ENCODE measurements at places on chromosomes 7 and 10. TPM values are rescaled to one million over a fixed set of nuclear protein-coding genes. Genes with fewer than 3 reads are reported as not detected.

AKR1C2 gene
- total RNA-seq, result 0.33 TPM

MYOZ1 gene
- total RNA-seq, result not detected

GRCh38 chr7:46886669-46887374, 695.1 kb downstream of the TNS3 start:
- no peak for DNase-seq

GRCh38 chr7:103116991-103117390, 31.9 kb downstream of the NAPEPLD start:
- no peak for DNase-seq

ANXA8L1 gene
- total RNA-seq, result 0.26 TPM

DNA sequence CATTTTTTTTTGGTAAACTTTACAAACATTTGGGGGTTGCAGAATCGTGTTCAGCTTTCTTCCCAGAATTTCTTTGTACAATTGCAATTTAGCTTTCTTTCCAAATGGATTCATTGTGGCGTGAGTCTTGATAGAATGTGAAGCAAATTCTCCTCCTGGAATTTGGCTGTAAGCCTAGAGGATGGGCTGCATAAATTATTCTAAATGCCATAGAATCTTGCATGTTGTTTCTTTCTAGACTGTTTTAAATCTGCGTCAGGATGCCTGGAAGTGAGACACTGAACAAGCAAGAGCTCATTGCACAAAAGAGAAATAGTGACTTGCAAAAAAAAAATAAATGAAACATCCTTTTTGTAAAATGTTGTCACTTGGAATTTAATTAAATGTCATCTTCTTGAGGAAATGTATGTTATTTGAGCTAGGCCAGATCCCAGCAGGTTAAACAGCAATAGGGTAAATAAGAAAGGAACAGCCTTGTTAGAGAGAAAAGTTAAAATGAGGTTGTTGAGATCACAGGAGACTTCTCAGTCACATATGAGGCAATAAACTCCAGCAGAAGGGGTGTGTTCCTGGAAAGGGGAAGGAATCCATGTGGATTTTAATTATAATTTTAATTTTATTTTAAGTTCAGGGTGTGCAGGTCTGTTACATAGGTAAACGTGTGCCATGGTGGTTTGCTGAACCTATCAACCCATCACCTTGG, 483.0 kb downstream of the PLXDC2 start:
- no peak for DNase-seq

GRCh38 chr7:121546632-121547543, 150.8 kb upstream of the FAM3C start:
- DNase-seq, result no peak

DNA sequence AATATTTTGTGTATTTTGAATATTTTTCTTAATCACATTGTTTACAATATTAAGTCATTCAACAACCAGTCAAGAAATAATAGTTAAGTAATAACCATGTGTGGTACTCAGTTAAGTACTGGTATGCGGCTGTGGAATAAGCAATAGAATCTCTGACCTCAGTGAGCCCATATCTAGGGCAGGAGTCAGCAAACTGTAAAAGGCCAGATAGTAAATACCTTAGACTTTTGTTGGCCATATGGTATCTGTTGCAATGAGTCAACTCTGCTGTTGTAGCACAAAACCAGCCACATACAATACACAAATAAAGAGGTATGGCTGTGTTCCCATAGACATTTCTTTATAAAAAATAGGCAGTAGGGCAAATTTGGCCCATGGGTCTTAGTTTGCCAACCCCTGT, 311.6 kb upstream of the SEMA3A start:
- no peak for DNase-seq

DNA sequence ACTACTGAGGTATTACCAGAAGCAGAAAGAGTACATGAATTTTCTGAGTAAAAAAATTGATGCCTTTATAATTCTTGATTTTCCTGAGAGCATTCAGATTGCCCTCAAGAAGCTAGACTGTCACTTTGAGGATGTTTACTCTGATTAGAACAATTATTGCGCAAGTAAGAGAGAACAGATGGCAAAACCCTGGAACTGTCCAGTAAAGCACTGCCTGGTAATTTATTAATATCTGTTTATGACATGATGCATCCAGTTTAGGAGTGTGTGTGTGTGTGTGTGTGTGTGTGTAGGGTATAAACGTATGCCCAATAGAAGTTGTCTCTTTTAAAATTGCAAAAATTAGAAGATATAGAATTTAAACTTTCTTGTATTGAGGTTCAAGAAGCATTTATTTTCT, 379.7 kb downstream of the PHTF2 start:
- no peak for DNase-seq

DNA sequence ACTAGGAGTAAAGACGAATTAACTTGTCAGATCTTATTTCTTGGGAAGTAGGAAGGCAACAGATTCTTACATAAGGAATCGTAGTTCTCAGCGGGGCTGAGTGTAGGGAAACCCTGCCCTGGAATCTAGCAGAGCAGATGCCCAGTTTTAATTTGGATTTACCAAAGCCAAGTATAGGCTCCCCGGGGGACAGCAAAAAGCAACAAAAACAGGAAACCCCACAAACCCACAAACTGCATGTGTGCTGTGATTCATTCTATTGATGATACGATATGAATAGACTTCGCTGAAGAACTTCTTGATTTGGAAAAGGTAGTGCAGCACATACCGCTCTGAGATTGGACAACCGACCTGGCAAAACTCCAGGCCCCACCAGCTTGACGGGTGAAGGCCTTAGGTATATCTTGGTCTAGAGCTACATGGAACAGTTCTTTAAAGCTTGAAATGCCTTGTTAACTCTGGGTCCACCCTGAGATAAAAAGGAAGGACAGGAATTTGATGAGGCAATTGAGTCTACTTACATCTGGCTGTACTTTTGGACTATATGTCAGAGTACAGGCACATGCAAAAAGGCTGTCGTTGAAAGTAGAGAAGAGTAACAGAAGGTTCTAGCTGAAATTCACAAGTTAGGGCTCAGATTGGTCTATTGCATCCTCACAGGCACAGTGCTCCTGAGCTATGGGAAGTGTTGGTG, 49.1 kb downstream of the STRA8 start:
- no peak for DNase-seq

WNT2 gene
- not detected for total RNA-seq

All from Panc1 (cell line).